Right lung (tissue), 10 donors: ENCODE measurements at places on chromosomes 1 and 21. TPM values are rescaled to one million over a fixed set of nuclear protein-coding genes. Genes with fewer than 3 reads are reported as not detected.

The FOXO6 gene
- 2.6 TPM for polyA plus RNA-seq

DNA sequence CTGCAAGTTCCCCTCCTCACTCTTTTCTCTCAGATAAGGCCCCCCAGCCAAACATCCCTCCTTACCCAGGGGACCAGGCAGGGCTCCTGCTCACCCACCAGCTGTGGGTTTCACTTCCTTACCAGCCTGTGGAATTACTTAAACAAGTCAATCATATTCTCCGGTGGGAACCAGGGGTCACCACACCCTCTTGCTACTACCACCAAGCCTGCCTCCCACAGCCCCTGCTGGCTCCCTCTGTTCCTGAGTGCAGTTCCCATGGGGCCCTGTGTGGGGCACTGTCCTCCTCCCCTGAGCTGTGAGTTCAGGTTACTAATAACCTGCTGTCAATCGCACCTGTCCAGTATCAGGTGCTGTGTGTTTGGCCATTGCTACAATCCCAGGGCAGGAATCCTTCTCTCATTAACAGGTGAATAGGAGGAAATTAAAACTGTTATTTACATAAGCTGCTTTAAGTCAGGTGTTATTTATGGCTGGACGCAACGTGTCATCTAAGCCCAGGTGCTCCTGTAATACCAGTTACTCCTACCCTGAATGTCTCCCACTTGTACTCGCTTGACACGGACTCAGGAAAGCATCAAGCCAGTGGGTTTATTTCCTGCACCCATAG is 53.1 kb upstream of the LBR start:
- DNase-seq = no peak

- no peak for DNase-seq
Measured at GRCh38 chr1:40438391-40439015, 11.8 kb upstream of the ZFP69B start.

- DNase-seq = no peak
Measured at GRCh38 chr1:243528459-243529121, 272.7 kb downstream of the SDCCAG8 start.

DNA sequence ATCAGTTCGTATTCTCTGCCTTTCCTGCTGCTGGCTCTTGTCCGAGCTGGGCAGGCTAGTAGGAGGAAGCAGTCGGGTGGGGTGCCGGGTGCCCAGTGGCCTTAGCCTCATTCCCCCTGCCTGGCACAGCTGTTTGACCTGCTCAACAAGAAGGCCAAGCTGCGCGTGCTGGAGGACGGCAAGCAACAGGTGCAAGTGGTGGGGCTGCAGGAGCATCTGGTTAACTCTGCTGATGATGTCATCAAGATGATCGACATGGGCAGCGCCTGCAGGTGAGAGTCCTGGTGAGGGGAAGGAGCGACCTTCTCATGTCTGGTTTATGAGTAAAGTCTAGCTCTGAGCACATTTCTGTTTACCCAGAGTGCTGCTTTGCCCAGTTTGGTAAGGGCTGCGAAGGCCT is 16.3 kb upstream of the RPS8 start:
- DNase-seq = no peak

DNA sequence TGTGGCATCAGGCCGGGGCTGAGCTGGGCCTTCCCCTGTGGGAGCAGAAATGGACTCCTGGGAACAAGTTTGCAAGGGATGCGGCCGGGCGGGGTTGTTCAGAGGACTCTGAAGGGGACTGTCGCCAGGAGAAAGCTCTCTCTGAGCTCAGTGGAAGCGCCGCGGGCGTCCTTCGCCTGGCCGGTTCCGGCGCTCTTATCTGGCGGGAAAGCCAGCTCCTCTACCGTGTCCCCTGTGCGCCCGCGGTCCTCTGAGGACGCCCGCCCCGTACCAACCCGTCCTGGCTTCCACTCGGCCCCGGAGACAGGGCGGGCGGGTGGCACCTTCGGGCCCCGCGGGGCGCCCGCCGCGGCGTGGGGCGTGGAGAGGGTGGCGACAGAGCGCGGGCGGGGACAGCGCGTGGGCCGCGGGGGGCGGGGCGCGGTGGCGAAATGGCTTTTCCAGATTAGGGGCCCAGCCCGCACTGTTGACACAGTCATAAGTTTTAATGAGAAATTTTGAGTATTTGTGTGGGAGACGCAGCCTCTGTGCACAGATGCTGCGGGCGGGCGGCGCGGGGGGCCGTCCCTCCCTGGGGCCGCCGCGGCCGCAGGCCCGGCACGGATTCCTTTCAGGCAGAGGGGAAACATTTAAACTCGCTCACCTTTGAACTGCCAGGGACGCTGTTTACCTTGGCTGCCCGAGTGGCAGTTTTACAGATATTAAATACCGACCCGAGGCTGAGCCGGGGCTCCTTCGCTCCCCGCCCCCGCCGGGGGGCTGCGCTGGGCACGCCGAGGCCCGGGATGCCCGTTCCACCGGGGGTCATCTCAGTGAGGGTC is 70.2 kb downstream of the FOXD2 start:
- DNase-seq = no peak

The PALMD gene
- polyA plus RNA-seq = 26.9 TPM

DNA sequence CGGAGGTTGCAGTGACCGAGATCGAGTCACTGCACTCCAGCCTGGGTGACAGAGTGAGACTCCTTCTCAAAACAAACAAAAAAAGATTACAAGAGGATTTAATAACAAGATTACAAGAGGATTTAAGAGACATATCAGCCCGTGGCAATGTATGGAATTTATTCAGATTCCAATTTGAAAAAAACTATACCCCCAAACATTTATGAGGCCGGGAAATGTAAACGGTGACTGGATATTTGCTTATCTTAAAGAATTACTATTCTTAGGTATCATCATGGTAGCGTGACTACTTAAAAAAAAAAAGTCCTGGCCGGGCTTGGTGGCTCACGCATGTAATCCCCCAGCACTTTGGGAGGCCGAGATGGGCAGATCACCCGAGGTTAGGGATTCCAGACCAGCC is 21.2 kb upstream of the ELK4 start:
- DNase-seq = no peak

The MR1 gene
- polyA plus RNA-seq = 6.9 TPM

DNA sequence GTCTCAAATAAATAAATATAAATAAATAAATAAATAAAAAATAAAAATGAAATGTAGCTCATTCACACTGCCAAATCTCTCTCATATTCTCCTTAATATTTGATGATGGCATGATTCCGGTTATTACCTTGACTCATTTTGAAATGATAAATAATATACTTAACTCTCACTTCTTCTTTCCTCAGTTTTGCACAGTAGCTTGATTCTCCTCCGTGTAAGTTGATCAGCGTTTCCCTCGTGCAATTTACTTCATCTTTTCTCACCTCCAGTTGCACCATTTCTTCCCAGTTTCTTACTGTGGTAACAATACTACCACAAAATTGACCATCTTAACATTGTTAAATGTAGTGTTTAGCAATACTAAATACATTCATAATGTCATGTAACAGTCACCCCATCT is 111.6 kb downstream of the RIPK4 start:
- no peak for DNase-seq

DNA sequence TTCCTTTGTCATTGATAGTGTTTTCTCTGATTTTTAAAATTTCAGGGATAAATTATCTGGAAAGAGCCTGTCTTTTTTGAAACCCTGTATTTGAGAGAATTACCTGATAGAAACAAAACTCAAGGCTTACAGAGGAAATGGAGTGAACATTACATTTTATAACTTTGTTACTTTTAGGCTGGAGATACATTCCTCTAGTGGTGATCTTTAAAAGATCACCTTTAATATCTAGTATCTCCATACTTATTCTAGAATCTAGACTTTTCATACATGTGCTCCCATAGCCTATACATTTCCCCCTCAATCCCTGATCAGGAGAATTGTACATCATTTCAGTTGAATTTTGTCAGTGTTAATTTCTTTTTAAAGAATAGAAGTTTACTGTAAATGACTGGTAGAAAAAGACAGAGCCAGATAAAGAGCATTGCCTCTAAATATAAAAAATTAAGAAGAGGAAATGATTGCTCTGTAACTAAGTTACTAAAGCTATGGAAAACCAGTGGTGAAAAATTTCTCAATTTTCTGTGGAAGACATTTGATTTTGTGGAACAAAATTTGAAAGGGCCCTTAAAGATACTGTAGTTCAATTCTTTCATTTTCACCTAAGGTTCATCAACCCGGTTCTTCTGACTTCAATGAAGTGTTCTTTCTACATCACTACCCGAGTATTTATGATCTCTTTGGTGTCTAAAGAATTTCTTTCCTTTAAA is 33.7 kb downstream of the RASAL2 start:
- no peak for DNase-seq

- no peak for DNase-seq
Measured at GRCh38 chr1:43671626-43672330, 21.8 kb downstream of the KDM4A start.

The MAP3K6 gene
- 18.9 TPM for polyA plus RNA-seq

DNA sequence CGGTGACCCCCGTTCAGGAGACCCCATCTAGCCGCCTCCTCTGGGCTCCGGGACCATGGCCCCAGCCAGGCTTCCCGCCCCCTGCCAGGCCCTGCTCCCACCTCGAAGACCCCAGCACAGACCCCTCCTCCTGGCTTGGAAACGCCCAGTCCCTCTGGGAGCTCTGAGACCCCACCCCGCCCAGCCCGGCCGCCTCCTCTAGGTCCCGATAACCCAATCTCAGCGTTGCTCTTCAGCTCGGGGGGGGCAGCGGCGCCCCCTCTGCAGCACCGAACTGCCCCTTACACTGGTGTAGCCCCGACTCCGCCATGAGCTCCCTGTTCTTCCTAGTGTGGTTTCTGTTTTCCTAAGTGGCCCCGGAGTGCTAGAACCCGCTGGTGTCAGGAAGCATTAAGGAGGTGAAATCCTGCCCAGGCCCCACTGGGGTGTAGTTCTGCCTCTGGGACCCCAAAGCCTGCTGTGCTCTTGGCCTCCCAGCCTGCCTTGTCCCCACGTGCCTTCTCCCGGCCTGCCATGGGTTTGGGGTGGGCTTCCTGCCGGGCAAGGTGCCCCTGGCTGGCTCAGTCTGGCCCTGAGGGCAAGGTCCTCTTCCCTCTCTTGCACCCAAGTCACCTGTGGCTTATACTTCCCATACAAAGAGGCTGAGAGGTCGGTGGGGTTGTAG is 10.7 kb upstream of the MMEL1 start:
- no peak for DNase-seq

DNA sequence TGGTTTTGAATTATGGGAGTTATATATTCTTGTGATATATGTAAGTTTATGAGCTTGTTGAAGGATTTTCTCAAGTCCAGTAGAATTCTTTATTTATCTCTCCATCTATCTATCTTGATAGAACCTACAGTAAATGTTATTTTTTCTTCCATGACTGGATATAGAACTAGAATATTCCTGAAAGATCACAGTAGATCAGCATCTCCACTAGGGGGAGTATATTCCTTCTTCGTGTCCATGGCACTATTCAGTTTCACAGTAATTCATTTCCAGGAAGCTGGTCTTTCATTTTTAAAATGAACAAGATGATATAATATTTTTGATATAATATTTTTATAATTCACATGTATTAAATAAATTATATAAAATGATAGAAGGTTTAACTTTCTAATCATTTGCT is 18.8 kb downstream of the TMPRSS15 start:
- no peak for DNase-seq

DNA sequence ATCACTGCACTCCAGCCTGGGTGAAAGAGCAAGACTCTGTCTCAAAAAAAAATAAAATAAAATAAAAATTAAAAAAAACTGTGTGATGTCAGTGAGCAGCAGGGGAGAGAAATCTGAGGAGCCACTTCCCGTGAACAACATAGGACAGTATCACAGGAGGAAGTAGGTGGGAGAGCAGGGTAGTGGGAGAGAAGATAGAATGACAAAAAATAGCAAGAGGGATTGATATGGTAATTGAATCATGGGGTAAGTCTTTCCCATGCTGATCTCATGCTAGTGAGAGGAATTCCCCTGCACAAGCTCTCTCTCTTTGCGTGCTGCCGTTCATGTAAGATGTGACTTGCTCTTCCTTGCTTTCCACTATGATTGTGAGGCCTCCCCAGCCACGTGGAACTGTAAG is 81.6 kb upstream of the PBX1 start:
- DNase-seq = no peak

The PIGR gene
- 0.26 TPM for polyA plus RNA-seq

DNA sequence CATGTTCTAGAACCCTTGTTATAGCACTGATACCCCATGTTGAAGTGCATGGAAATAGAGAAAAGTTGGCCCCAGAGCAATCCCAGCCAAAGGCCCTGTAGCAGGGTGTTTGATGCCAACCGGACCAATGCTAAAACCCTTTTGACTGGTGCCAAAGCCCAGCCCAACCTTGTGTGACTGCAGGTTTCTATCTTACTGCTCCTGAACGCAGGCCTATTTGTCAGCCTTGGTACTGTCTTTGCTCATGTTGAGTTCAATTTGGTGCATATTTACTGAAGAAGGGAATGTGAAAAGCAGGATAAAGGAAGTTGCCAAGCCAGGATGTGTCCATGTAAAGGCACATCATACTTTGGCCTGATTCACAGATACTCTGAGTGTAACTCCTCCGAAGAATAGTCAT is 51.7 kb upstream of the NFASC start:
- no peak for DNase-seq

The MYBPHL gene
- polyA plus RNA-seq = 0.24 TPM
